ENCODE measurements at places on chromosomes 11 and 22.

DNA sequence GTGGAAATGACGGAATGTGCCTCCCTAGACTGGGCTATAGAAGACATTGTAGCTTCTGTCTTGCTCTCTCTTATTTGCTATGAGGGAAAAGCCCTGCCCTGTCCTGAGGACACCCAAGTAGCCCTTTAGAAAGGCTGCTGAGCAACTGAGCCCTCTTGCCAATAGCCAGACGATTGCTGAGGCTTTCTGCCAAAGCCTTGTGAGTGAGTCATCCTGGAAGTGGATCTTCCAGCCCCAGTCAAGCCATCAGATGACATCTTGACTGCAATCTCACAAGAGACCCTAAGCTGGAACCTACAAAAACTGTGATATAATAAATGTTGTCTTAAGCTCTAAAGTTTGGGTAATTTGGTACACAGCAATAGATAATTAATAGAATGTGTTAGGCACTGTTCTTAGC, 3.9 kb upstream of the TRAF6 start:
- DNase-seq, result no peak

DNA sequence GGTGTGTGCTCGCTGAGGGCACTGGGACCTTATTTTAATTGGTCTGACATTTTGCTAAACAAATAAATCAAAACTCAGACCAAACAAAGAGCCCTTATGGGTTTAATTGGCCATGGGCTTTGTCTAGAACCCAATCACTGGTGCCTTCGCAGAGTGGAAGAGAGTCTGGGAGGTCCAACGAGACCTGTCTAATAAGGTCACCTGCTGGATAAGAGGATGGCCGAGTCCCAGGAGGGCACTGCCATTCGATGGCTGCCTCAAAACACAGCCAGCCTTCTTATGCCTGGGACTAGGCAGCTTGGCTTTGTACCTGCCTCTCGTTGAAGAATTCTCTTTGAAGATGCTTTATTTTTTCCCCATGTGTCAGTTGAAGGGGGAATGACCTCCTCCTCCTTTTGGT, 171.1 kb downstream of the CEP164 start:
- DNase-seq, result no peak

- DNase-seq, result no peak
These were observed 850.5 kb downstream of the KCNA4 start for GRCh38 chr11:29166306-29166705.

GRCh38 chr22:47401592-47401898, 639.1 kb downstream of the TBC1D22A start:
- DNase-seq, result no peak

DNA sequence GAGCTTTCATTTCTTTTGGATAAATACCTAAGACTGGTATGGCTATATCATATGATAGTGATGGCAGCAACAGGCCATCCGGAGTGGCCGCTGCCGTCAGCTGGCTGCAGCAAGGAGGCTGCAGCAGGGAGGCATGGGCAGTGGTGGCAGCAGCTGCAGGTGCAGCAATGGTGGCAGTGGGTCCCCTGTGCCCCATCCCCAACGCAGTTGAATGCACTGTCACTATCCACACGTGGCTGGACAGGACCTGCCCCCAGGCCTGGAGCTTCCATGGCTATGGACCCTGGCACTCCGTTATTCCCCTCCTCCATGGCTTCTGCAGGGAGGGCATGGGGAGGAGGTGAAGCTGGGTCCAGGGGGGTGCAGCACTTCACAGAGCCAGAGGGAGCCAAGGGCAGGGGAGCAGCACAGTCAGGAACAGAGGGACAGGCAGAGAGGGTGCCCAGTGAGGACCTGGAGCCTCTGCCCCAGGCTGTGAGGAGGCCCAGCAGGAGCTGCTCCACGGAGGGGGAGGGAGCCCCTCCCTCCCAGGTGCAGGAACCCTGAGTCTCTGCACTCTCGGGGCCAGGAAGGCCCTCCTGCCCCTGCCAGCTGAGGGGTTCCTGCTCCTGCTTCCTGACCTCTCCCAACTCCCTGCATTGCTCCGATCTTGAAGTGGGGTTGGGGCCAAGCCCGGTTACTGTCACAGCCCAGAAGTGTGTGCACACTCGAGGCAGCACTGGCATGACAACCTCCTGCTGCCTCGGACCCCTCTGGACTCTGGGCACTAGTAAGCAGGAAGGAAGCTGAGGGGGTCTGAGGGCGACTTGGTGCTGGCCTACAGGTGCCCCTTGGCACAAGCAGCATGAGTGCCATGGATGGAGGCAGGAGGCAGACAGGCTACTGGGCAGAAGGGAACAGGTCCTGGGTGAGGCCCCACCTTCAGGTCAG, 466.3 kb downstream of the GUCY1A2 start:
- no peak for DNase-seq

DNA sequence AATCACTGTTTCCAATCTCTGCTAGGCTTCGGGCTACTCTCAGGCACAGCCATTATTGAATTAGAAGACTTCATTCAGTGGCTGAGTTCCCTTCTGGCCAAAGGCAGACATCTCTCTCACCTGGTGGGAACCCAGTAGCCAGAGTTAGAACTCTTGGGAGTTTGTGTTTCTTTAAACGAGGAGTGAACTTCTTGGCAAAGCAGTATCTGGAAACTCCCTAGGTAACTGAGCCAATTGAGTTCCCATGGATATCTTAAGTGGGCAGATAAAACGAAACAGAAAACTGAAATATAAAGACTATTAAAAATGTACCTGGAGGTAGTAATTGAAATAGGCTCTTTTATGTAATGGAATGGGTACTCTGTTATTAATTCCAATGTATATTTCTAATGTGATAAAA, 125.6 kb downstream of the NELL1 start:
- no peak for DNase-seq

DNA sequence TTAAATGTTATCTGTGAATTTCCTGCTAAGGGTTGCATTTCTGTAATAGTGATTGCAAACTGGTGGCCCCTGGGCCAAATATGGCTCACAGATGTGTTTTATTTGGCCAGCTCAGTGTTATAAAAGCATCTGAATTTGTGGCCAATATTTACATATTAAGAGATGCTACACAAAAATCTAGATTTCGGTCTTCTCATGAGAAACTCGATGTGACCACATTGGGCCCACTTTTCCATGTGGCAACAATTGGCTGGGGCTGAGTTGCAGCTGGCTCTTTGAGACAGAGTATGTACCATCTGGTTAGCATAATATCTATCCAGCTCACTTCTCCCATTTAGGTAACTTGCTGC, 244.5 kb upstream of the POU2AF2 start:
- no peak for DNase-seq
